ENCODE measurements at places on chromosomes 1 and 21. TPM values are rescaled to one million over a fixed set of nuclear protein-coding genes. Genes with fewer than 3 reads are reported as not detected.

- DNase-seq = no peak
These were observed 103.1 kb downstream of the RPS6KC1 start for GRCh38 chr1:213154056-213154685.

DNA sequence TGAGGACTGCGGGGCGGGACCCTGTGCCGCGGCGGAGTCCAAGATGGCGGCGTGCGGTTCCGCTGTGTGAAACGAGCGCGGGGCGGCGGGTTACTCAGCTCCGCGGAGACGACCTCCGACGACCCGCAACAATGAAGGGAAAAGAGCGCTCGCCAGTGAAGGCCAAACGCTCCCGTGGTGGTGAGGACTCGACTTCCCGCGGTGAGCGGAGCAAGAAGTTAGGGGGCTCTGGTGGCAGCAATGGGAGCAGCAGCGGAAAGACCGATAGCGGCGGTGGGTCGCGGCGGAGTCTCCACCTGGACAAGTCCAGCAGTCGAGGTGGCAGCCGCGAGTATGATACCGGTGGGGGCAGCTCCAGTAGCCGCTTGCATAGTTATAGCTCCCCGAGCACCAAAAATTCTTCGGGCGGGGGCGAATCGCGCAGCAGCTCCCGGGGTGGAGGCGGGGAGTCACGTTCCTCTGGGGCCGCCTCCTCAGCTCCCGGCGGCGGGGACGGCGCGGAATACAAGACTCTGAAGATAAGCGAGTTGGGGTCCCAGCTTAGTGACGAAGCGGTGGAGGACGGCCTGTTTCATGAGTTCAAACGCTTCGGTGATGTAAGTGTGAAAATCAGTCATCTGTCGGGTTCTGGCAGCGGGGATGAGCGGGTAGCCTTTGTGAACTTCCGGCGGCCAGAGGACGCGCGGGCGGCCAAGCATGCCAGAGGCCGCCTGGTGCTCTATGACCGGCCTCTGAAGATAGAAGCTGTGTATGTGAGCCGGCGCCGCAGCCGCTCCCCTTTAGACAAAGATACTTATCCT is 430 bp downstream of the RBM15 start:
- DNase-seq = peak; percentile 56

- DNase-seq = no peak
These were observed 117.3 kb downstream of the RHOU start for GRCh38 chr1:228852511-228853088.

DNA sequence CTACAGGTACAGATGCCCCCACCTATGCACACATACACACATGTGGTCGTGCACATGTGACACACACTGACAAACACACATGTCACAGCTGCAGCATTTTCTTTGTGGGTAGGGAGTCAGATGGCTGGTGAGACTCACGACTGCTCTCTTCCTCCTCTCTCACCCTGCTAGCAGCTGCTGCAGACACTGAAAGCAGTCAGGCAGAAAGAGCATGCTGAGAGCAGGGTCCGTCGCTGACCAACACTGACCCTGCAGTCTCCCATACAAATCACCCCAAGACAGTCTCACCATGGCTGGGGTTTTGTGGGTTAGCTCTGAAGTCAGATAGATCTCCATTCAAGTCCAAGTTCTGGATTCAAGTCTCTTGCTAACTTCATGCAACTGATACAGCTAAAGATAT is 188.3 kb downstream of the ASTN1 start:
- DNase-seq = no peak

- DNase-seq = no peak
These were observed 248.4 kb downstream of the SIPA1L2 start for GRCh38 chr1:232381394-232382100.

The TMEM82 gene
- not detected for total RNA-seq

DNA sequence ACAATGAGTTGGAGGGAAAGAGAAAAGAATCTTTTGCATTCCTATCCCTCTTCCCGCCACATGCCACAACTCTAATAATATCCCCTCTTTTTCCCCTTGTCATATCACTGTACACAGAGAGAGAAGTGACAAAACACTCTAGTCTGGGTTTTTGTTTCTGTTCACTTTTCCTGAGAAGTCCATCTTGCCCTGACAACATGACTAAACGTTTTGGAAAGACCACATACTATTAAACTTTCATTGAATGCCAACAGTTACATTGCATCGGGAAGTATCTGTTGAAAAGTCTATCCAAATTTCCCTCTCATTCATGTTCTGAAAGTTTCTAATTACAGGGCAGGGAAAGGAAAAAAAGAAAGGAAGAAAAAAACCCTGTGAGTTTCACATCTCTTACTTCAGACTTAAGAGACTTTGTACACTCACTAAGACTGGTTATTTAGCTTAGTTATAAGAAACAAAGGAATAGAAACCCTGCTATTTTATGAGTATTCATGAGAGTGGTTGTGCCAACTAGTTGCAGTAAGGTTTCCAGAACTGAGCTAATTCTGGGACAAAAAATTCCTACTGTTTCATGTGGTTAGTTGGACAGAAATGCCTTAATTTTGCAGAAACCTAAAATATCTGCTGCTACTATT is 16.9 kb downstream of the PLA2G4A start:
- no peak for DNase-seq

- DNase-seq = no peak
These were observed 207.7 kb downstream of the GREM2 start for GRCh38 chr1:240404286-240404685.

The RAB3B gene
- 33.9 TPM for total RNA-seq

The KRTAP13-4 gene
- total RNA-seq = not detected

- DNase-seq = no peak
These were observed 67.3 kb upstream of the COX20 start for GRCh38 chr1:244768186-244768585.

The BTBD8 gene
- 9.3 TPM for total RNA-seq

DNA sequence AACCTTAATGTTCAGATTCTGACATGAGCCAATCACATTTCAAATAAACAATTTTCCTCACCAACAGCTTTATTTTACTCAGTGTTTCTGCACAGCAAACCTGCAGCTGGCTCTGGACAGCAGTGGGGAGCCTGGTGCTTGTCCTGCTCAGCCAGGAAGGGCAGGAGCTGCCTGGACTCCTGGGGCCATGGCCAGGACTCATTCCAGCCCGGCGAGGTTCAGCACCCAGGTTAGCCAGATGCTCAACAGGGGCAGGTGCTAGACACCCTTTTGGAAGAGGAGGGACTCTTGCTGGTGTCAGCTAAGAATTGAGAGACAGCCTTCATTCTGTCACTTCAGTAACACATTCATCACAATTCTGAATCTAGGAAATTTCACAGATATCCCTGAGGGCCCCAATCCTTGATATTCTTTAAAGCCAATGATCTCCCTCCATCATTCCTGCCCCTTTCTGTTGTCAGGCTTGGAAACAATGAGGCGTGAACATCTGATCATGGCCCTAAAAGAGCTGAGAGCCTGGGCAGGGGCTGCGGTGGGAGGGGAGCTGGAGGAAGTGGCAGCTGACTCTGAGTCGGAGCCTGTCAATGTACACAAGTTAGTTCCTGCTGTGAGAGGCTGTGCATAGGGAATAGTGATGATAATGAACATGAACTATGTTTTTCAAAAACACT is 251.3 kb downstream of the SDCCAG8 start:
- DNase-seq = no peak

The AUNIP gene
- total RNA-seq = 0.89 TPM

The PCAT6 gene
- 0.40 TPM for total RNA-seq

- DNase-seq = peak; percentile 54
These were observed 44.6 kb downstream of the NIBAN1 start for GRCh38 chr1:184929711-184930202.

GRCh38 chr1:103900005-103900404 is 150.3 kb downstream of the AMY1C start:
- no peak for DNase-seq

The SPRR2A gene
- total RNA-seq = not detected

GRCh38 chr1:47866601-47867437 is 130.4 kb downstream of the TRABD2B start:
- DNase-seq = peak; percentile 22

- peak; percentile 49 for DNase-seq
These were observed 12.3 kb downstream of the KAZN start for GRCh38 chr1:14610761-14611160.

DNA sequence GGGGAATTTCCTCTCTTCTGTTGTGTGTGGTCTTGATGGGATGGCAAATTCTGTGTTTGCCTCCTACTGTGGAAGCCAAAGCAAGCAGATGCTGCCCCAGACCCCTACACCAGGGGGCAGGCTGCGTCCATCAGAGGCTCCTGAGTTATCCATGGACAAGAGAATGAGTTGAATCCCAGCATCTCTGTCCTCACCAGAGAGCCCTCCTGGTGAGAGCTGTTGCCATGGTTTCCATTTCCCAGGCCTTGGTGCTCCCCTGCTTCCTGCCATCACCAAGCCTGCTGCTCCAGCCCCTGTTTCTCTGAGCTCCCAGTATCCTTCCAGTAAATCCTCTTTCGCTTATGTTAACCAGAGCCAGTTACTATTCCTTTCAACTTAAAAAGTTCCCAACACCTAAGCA is 20.4 kb upstream of the GNG12 start:
- peak; percentile 45 for DNase-seq

Data from renal cortical epithelial cell (primary cell).